AG20443 (cell line): ENCODE measurements at places on chromosomes 5 and 9.

GRCh38 chr5:33997331-33997983, 10.4 kb downstream of the AMACR start:
- peak; percentile 83 for DNase-seq

DNA sequence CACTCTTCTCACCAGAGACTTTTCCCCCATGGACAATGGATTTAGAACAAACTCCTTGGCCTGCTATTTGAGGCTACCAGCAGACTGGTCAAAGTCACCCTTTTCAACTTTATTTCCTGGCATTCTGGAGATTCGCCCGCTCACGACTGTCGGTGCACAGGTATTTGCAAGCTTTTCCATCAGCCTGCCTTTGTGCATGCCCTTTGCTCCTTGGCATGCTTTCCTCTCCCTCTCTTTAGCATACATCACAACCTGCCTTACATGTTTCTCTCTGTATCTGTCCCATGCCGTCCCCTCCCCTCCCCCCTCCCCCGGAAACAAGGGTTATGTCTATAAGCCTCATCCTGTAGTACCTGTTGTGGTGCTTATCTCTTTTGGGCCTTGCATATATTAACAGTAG, 257.1 kb downstream of the AOPEP start:
- no peak for DNase-seq

DNA sequence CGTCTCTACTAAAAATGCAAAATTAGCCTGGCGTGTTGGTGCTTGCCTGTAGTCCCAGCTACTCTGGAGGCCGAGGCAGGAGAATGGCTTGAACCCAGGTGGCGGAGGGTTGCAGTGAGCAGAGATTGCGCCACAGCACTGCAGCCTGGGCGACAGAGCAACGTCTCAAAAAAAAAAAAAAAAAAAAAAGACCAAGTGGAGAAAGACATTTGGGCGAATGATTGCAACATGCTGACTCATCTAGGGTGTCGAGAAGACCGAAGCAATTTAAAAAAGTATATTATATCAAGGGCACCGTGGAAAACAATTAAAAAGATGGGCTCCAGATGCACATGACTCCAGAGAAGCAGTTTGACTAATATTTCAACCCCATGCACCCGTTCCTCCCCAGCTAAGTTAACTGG, 9.2 kb downstream of the KLF4 start:
- DNase-seq, result peak; percentile 73

DNA sequence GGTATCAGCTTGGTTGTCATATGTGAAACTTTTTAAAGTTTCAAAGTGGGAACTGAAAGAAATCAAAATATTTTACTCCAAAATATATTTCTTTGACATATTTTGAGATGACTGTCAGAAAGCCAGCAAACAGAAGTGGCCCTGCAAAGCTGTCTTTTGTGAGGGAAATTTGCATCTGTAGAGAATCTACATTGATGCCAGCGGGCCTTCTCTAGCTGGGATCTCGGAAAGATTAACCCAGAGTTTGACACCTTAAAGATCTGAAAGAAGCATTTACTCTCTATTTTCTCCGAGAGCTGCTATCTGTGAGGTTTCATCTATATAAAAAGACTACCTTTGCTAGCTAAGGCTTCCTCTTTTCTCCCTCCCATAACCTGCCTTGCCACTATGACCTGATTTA, 303.6 kb downstream of the FBXL17 start:
- no peak for DNase-seq

- no peak for DNase-seq
These were observed 23.2 kb downstream of the CNTFR start for GRCh38 chr9:34566322-34566721.

DNA sequence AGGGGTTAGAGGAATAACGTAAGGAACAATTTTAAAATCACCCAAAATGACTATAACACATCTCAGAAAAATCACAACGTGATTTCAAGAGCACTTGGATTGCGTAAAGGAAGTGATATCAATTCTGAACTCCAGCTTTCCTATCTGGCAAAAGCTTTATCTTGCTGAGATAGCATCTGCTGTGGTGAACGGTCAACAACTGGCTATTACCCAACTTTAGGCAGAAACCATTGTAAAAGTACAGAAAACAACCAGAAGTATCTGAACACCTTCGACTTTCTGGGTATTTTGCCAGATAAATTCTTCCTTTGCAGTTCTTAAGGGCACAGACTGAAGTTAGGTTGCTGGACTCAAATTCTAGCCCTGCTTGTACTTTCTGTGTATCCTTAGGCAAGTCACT, 9.2 kb downstream of the ABLIM3 start:
- DNase-seq, result no peak

DNA sequence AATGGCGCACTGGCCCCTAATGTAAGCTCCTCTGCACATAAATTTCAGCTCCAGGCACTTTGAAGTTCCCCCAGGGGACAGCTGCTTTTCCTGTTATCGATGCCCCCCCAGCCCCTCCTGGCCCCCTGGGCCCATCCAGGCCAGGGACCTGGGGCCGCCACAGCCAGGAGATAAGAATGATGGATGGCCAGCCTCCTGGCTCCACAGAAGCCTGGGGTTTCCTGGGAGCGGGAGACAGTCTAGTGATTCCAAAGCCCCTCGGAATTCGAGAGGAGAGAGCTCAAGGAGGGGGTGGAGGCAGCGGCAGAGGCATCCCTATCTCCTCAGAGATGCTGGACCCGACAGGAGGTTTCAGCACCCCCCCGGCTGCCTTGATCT, 98.4 kb upstream of the HAND1 start:
- no peak for DNase-seq

DNA sequence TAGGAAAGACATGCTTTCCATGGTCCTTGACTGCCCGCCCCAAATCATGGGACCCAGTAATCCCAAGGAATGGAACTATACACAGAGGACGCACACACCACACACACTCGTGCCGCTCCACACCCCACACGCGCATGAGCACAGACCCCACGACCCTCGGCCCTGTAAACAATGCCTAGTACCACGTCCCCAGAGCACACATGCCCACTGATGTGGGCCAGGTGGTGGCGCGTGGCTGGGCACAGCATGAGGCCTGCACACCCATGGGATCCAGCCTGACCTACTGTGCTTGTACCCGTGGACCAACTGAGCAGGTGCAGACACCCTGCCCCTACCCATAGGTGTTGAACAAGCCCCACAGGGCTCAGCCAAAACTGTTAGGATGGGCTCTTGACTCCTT, 739 bp downstream of the DBH start:
- no peak for DNase-seq

DNA sequence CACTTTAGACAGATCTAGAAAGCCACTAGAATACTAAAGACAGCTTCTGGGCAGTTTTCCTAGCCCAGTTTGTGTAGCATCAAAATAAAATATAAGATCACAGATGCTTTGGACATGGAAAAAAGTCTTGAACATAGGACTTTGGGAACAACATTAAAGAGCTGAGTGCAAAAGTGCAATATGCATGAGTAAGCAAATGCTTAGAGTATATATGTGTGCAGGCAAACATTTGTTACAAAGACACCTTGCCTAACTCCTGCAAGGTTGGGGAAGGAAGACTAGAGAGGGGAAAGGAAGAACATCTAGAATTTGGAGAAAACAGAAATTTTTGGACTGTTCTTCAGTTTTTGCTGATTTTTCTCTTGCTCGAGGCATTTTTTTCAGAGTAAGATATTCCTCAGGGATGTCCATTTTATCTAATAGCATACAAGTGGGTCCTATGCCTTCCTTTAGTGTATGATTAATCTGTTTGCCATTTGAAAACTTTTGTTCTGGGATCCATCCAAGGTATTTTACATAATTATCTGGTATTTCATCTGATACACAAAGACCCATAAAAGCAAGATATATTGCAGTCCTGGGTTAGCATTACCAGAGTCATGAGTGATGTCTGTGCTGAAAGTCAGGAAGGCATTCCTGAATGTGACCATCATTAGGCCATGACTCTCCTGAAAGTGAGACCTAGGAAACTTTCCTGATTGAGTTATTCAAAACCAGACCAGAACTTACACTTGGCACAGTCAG, 142.0 kb upstream of the RGMB start:
- peak; percentile 48 for DNase-seq

GRCh38 chr9:137063311-137064026, 6.9 kb downstream of the SAPCD2 start:
- DNase-seq, result no peak

DNA sequence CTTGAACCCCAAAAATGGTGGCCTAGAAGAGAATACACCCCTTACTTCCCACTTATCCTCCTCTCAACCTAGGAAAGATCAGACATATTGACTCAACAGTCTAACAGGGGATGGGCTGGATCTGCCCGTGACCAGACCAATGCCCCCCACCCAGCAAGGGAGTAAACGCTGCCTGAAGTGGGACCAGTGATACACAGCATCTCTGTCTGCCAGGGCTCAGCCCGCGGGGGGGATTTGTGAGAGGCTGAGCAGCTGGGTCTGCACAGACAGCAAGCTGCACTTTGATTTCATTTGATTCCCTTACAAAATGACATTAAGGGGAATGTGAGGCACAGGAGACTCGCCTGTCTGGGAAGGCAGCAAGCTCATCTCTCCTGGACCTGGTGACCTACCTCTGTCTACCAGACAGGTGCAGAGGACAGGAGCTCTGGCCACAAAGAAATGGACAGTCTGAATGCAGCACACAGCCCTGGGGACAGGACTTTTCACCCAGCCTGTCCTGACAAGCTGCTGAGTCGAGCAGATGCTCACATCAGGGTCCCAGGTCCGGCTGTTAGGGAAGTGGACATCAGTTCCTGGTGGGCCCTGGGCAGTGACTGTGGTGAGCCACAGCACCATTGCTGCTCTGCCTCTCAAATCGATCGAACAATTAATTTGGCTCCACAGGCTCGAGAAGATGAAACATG, 79.9 kb downstream of the RGS3 start:
- DNase-seq, result no peak

DNA sequence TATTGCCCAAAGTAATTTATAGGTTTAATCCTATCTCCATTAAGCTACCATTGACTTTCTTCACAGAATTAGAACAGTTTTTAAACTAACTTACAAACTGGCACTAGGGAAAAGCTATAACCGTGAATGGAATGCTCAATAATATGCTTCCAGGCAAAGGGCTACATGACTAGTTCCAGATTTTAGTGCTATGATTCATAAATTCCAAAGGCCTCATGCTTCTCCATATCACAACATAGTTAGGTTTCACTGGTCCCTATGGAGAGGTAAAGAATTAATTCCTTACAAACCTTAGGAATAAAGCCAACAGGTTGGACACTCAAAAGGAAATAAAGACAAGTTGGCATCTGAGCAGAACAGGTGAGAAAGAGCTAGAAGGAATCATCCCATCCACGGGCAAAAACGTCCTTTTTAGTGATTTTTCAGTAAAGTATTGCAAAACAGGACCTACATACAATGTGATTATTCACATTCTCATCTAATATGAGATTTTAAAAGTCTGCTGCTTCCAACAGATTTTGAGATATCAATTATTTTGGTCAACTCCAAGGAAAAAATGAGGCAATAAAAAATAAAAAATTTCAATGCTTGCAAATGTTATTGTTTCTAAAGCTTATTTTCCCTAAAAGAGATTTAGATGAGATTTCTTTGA, 97.0 kb upstream of the TARS1 start:
- DNase-seq, result peak; percentile 82

DNA sequence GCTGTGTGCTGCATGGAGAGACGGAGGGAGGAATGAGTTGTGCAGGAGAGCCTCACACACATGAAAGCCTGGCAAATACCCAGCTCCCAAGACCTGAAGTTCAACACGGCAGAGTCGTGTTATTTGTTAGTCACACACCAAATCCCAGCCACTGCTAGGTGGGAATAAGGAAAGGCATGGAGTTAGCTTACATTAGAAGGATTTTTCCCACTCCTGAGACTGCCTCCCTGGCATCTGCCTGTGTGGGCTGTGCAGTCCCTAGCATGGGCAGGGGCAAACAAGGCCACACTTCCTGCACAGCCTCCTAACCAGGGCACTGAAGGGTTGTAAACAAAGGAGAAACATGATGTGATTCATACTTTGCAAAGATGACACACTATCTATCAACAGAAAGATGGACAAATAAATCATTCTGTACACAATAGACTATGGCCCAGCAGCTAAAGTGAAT, 306.8 kb downstream of the SPOCK1 start:
- DNase-seq, result peak; percentile 37
